ENCODE measurements at places on chromosomes 7 and 10. TPM values are rescaled to one million over a fixed set of nuclear protein-coding genes. Genes with fewer than 3 reads are reported as not detected.

LRRC4 gene
- total RNA-seq = 60.0 TPM

CPA2 gene
- total RNA-seq = not detected

REPIN1 gene
- total RNA-seq = 146 TPM

SLC26A3 gene
- total RNA-seq = not detected

ABHD11 gene
- total RNA-seq = 13.9 TPM

ICA1 gene
- total RNA-seq = 9.8 TPM

OR6V1 gene
- not detected for total RNA-seq

- peak overlapping the region; percentile 52 for H3K27ac ChIP-seq
- H3K4me3 ChIP-seq = peak overlapping the region; percentile 84
- no peaks in the 10 kb centered on the region for H3K36me3 ChIP-seq
- DNase-seq = peak; percentile 86
- H3K4me1 ChIP-seq = peaks cover 11% of the 10 kb centered on the region
These were observed 2.1 kb downstream of the PCOLCE start for GRCh38 chr7:100604028-100604975.

- peaks cover 4% of the 10 kb centered on the region for H3K27me3 ChIP-seq
- no peak overlapping the region for H3K4me3 ChIP-seq
These were observed 663.6 kb downstream of the GRM8 start for GRCh38 chr7:126589068-126589684.

GRCh38 chr10:15123749-15124184 lies 26.6 kb downstream of the RPP38 start:
- H3K27me3 ChIP-seq = peaks cover 2% of the 10 kb centered on the region
- H3K36me3 ChIP-seq = peaks cover 5% of the 10 kb centered on the region
- H3K4me3 ChIP-seq = no peak overlapping the region
- peak overlapping the region; percentile 75 for H3K27ac ChIP-seq
- peaks cover 7% of the 10 kb centered on the region for H3K4me1 ChIP-seq

- H3K27ac ChIP-seq = no peak overlapping the region
- no peak overlapping the region for H3K4me3 ChIP-seq
- H3K36me3 ChIP-seq = no peaks in the 10 kb centered on the region
- H3K4me1 ChIP-seq = no peaks in the 10 kb centered on the region
- H3K27me3 ChIP-seq = peaks cover 3% of the 10 kb centered on the region
These were observed 174.7 kb upstream of the GRB10 start for GRCh38 chr7:50957431-50957830.

- H3K27me3 ChIP-seq = no peaks in the 10 kb centered on the region
- DNase-seq = no peak
These were observed 140.2 kb upstream of the PRPS1L1 start for GRCh38 chr7:18167815-18168214.

GRCh38 chr10:34916314-34916713 lies 101.2 kb upstream of the PARD3 start:
- no peak for DNase-seq
- H3K4me1 ChIP-seq = peaks cover 3% of the 10 kb centered on the region
- no peak overlapping the region for H3K27ac ChIP-seq
- H3K4me3 ChIP-seq = no peak overlapping the region

DNA sequence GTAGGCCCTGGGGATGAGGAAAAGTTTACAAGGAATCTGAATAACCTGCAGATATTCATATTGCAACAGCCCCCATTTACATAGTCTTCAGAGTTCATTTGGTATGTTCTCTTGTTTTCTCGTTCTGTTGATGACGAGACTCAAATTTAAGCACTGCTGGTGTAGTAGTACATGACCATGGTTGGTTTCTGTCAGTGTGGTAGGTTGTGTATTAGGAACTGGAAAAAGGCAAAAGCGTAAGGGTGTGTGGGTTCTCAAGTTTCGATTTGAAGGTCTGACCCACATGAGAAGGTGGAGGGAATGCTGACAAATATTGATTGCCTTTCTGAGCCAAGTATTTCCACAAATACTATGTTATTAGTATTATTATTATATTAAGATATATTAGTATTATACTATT lies 151.7 kb downstream of the AUTS2 start:
- peaks cover 54% of the 10 kb centered on the region for H3K4me1 ChIP-seq
- H3K27me3 ChIP-seq = peaks cover 7% of the 10 kb centered on the region
- no peak overlapping the region for H3K4me3 ChIP-seq
- DNase-seq = no peak

DNA sequence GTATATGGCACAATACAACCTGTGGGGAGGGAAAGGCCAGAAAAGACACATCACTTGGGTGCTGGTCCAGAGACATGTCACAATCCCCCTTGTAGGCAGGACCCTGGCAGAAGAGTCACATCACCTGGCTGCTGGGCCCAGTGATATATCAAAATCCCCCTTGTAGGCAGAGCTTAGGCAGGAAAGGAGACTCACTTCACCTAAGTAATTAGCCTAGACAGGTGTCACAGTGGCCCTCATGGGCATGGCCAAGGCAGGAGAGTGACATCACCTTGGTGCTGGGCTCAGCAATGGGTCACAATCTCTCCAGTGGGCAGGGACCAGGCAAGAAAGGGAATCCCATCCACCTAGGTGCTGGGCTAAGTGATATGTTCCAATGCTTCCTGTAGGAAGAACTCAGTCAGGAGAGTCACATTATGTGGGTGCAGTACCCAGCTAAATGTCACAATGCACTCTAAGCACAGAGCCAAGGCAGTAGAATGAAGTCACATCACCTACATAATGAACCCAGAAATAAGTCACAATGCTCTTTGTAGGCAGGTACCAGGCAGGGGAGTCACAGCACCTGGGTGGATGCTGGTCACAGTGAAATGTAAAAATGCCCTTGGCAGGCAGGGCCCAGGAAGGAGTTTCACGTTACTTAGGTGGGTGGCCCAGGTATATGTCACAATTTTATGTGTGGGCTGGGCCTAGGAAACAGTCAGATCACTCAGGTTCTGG lies 18.9 kb upstream of the ZNF736 start:
- H3K27ac ChIP-seq = no peak overlapping the region
- no peaks in the 10 kb centered on the region for H3K4me1 ChIP-seq
- no peak for DNase-seq
- H3K27me3 ChIP-seq = no peaks in the 10 kb centered on the region
- H3K4me3 ChIP-seq = no peak overlapping the region

- no peaks in the 10 kb centered on the region for H3K36me3 ChIP-seq
- H3K27me3 ChIP-seq = no peaks in the 10 kb centered on the region
- H3K4me1 ChIP-seq = peaks cover 20% of the 10 kb centered on the region
- H3K27ac ChIP-seq = no peak overlapping the region
These were observed 37.1 kb downstream of the SMURF1 start for GRCh38 chr7:99106821-99107241.

- no peak overlapping the region for H3K4me3 ChIP-seq
- peaks cover 6% of the 10 kb centered on the region for H3K4me1 ChIP-seq
- H3K36me3 ChIP-seq = no peaks in the 10 kb centered on the region
- no peak for DNase-seq
- peaks cover 5% of the 10 kb centered on the region for H3K27me3 ChIP-seq
These were observed 26.7 kb downstream of the CPXM2 start for GRCh38 chr10:123864923-123865322.

GRCh38 chr10:127600479-127600878 lies 51.4 kb downstream of the NPS start:
- H3K27ac ChIP-seq = no peak overlapping the region
- H3K4me1 ChIP-seq = no peaks in the 10 kb centered on the region
- H3K27me3 ChIP-seq = no peaks in the 10 kb centered on the region
- no peak overlapping the region for H3K4me3 ChIP-seq
- H3K36me3 ChIP-seq = no peaks in the 10 kb centered on the region
- DNase-seq = no peak

- no peak overlapping the region for H3K4me3 ChIP-seq
- peaks cover 15% of the 10 kb centered on the region for H3K36me3 ChIP-seq
- H3K4me1 ChIP-seq = peaks cover 18% of the 10 kb centered on the region
These were observed 27.1 kb downstream of the INPP5A start for GRCh38 chr10:132564690-132565089.

GRCh38 chr10:86678999-86679792 lies 10.9 kb downstream of the LDB3 start:
- peak overlapping the region; percentile 47 for H3K4me3 ChIP-seq
- peaks cover 11% of the 10 kb centered on the region for H3K27me3 ChIP-seq

- no peak overlapping the region for H3K27ac ChIP-seq
- no peak overlapping the region for H3K4me3 ChIP-seq
- DNase-seq = no peak
- no peaks in the 10 kb centered on the region for H3K36me3 ChIP-seq
- H3K27me3 ChIP-seq = no peaks in the 10 kb centered on the region
These were observed 29.1 kb downstream of the CCDC6 start for GRCh38 chr10:59877191-59877671.

DNA sequence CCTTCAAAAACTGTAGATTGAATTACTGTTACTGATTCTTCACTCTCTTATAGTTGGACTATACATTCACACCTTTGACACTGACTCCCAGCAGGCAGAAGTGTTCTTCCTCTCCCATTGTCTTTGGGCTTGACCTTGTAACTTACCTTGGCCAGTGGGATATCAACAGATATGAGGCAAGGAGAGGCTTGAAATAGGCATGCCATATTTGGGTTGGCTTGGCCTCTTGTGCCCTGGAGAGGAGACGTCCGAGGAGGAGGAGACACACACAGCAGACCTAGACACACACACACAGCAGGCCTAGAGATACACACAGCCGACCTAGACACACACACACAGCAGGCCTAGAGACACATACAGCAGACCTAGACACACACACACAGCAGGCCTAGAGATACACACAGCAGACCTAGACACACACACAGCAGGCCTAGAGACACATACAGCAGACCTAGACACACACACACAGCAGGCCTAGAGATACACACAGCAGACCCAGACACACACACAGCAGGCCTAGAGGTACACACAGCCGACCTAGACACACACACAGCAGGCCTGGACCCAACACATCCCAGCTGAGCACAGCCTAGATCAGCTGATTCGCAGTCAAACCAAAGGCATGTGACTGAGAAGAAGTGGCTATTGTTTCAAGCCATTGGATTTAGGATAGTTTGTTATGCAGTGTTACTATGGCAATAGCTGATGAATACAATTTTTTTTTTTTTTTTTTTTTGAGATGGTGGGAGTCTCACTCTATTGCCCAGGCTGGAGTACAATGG lies 12.5 kb upstream of the GNA12 start:
- peaks cover 4% of the 10 kb centered on the region for H3K27me3 ChIP-seq
- H3K27ac ChIP-seq = no peak overlapping the region
- H3K4me1 ChIP-seq = peaks cover 3% of the 10 kb centered on the region
- no peak for DNase-seq
- no peaks in the 10 kb centered on the region for H3K36me3 ChIP-seq
- H3K4me3 ChIP-seq = no peak overlapping the region

GRCh38 chr7:70743531-70744325 lies 388.2 kb upstream of the GALNT17 start:
- peak overlapping the region; percentile 71 for H3K27ac ChIP-seq
- no peaks in the 10 kb centered on the region for H3K36me3 ChIP-seq
- H3K4me3 ChIP-seq = peak overlapping the region; percentile 72
- H3K27me3 ChIP-seq = peaks cover 14% of the 10 kb centered on the region
- DNase-seq = no peak
